ENCODE measurements at places on chromosomes 6 and 20.

GRCh38 chr20:25064561-25065071 is 6.7 kb upstream of the ACSS1 start:
- DNase-seq = no peak

DNA sequence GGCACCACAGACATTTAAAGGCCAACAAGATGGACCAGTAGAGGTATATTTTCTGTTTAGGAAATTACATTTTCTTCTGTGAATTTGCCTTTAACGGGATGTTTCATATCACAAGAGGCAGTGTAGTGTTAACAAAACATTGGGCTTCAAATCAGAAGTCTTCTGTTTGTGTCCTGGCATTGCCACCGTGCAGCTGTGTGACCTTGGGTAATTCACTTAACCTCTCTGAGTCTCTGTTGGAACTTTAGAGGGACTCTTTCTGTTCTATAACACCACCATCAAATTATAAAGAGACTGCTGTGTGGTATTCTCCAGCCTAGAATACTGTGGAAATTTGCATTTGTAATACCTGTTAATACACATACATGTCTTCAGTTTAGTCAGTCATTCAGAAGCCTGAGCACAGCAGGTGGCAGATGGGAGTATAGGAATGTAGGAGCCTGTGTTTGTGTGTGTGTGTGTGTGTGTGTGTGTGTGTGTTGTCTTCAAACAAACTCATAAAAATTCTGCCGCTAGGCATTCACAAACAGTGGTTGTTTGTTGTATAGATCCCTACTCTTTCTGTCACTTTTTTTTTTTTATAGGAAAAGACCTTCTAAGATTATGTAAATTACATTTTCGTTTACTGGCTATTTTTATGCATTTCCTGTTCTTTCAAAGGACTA is 22.6 kb downstream of the UST start:
- no peak for DNase-seq

GRCh38 chr6:84811351-84811750 is 47.0 kb upstream of the TBX18 start:
- DNase-seq = no peak

GRCh38 chr20:8331740-8332412 is 199.8 kb downstream of the PLCB1 start:
- DNase-seq = no peak

- DNase-seq = no peak
These were observed 197.7 kb downstream of the KCNQ5 start for GRCh38 chr6:72819609-72820008.

DNA sequence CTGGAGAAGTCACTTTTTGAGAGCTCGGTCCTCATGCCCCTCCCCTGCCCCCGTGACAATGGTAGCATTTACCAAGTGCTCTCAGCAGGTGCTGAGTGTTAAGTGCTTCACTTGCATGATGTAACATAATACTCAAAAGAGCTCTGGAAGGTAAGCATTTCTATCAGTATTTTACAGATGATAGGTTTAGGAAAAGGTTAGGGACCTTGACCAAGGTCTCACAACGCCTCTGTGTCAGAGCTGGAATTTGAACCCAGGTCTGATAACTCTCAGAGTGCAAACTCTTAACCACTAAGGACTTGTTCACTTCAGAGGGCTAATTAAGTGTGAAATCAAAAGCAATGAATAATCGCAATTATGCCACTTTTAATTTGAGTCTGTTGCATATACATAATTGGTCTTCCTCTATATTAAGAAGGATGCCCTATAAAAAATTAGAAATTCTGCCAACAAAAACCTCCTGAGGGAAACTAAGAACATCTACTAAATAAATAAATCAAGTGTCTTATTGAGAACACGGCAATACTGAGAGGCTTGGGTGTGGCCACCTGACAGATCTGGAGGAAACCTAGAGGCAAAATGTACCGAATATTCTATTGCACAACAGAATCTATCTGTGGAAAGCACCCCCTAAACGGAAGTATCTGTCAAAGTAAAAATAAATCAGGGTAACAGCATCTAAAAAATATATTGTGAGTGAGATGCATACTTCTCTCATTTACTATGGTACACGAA is 109.8 kb downstream of the BACH2 start:
- DNase-seq = no peak

DNA sequence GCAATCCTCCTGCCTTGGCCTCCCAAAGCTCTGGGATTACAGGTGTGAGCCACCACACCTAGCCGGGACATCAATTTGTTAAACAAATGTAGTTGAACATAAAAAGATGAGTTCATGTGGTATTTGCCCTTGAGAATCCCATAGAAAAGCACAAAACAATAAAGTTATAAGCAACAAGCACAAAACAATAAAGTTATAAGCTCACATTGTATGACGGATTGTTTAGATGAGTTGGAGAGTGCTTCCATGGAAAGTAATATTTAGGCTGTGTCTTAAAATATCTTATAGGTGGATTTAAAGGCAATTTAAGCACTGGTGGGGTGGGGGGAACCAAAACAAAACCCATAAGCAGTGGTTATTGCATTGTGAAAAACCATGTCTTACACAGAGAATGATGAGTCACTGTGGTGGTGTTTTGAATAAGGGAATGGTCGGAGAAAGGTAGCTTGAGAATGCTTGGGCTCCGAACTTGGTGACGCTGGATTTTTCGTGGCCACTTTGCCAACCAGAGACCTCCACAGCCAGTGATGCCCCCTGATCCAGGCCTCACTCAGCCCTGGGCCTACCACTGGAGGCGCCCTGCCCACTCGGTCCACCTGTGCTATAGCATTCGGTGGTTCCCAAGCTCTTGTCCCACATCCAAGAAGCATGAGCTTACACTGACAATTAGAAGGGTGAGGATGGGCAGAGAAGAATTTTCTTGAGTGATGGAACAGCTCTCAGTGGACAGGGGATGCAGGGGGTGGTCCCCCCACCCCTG is 256.0 kb downstream of the CDKAL1 start:
- no peak for DNase-seq

DNA sequence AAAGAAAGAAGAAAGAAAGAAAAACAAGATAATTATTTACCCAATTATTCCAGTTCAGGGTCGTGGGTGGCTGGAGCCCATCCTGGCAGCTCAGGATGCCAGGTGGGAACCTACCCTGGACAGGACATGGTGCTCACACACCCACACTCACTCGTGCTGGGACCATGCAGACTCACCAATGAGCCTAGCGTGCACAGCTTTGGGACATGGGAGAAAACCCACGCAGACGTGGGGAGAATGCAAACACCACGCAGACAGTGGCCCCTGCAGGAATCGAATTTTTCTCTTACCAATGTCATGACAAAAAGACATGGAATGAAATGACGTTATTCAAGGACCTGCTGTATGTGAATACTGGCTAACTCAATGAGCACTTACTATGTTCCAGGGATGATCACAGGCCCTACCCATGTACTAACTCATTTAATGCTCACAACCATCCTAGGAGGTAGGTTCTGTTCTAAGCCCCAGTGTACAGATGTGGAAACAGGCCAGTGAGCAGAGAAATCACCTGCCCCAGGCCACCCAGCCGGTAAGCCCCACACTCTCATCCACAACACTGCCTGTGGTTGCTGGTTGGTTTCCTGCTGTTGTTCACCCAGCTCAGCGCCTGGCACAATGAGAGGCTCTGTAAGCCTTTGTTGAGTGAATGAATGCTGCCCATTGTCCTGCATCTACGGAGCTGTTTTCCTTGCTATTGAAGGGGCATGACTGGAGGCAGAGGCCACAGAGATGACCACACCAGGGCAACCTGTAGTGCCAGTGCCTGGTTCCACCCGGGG is 6.8 kb upstream of the PI16 start:
- no peak for DNase-seq

GRCh38 chr20:63903796-63904561 is 9.1 kb downstream of the DNAJC5 start:
- no peak for DNase-seq

DNA sequence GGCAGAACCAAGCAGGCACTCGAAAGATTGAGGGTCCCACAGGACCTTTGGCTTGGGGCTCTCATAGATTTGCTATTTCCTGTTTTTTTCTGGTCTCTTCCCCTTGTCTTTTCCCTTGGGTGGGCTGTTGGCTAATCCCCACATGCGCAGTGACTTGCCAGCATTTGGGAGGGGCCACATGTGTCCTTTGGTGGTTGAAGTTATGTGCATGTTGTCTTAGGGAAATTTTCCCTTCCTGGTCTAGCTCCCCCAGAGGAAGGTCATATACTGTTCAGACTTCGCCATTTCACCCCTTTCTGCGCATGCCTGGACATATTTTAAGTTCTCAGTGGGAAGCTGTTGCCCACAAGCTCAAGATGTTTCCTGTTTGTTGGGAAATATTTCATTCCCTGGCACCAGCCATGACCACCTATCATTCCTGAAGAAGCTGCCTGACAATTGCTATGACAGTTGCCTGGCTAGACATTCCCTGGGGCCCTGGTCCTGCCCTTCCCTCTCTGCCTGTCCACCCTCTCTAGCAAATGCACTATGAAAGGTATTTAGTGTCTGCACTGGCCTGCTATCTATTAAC is 156.2 kb upstream of the THBS2 start:
- peak; percentile 0 for DNase-seq

DNA sequence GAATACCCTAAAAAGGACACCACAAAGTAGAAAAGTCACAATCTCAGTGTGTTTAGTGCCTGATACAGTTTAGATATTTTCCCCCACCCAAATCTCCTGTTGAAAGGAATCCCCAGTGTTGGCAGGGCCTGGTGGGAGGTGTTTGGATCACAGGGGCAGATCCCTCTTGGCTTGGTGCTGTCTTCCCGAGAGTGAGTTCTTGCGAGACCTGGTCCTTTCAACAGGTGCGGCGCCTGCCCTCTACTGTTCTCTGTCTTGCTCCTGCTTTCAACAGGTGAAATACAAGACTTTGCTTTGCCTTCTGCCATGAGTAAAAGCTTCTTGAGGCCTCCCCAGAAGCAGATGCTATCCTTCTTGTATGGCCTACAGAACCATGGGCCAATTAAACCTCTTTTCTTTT is 534.3 kb upstream of the NRSN1 start:
- no peak for DNase-seq

DNA sequence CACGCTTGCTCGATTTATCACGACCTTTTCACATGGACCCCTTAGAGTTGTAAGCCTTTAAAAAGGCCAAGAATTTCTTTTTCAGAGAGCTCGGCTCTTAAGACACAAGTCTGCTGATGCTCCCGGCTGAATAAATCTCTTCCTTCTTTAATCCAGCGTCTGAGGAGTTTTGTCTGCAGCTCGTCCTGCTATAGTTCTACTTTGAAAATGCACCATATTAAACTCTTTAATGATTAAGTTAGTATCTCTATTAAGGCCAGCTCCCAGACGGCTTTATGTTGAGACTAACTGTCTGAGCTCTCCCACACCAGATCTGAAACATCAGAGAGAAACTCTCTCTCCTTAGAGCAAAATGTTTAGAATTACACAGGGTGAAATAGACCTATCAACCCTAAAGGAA is 18.0 kb upstream of the GSTA3 start:
- no peak for DNase-seq

Measured in NCI-H2171 treated with DMSO at 0.1 percent for 48 hours (cell line).